ENCODE measurements at places on chromosomes 3 and 15.

- DNase-seq: no peak
Measured at GRCh38 chr3:177229791-177230190, 32.5 kb upstream of the TBL1XR1 start.

DNA sequence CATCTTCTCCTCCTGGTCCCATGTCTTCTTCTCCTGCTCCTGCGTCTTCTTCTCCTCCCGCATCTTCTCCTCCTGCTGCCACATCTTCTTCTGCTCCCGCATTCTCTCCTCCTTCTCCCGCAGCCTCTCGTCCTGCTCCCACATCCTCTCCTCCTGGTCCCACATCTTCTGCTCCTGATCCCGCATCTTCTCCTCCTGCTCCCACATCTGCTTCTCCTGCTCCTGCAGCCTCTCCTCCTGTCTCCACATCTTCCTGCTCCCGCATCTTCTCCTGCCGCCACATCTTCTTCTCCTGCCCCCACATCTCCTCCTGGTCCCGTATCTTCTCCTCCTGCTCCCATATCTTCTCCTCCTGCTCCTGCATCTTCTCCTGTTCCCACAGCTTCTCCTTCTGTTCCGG is 6.4 kb downstream of the GOLGA6L2 start:
- DNase-seq: no peak

GRCh38 chr3:94176988-94177745 is 114.3 kb downstream of the NSUN3 start:
- DNase-seq: no peak

DNA sequence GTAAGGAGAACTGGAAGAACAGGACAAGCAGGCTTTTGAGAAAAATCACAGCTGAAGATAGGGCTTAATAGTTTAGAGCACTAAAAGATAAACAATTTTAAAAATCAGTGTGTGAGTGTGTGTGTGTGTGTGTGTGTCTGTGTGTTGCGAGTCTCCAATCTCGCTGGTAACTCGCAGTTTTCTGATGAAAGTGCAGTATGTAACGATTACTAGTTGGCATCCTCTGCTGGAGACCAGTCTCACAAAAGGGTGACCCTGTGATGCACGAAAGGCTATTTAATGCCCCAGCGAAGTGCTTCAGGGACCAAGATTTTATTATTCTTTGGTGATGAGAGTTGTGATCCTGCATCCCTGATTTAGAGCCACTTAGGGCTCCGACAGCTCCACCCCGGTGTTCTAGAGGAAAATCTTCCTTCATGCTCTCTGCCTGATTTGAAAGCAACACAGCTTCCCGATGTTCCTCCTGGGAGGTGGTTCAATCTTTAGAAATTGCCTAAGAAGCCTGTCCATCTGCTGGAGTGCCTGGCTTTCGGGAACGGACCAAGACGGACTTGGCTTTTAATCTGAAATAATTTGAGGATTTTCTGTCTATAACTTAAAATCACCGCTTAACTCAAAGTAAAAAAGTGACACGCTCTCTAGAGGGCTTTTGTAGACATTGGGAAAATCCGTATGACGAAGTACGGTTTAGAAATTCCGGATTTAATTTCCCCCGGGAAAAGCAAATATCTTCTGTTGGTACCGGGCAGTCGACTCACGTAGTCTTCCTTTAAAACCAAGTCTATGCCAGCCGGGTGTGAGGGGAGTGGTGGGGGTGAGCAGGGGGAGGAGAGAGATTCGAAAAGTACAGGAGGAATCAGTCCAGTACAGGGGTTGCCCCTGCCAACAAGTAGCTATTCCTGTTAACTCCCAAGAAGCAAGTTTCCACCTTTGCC is 1.1 kb upstream of the ALCAM start:
- DNase-seq: peak; percentile 5

DNA sequence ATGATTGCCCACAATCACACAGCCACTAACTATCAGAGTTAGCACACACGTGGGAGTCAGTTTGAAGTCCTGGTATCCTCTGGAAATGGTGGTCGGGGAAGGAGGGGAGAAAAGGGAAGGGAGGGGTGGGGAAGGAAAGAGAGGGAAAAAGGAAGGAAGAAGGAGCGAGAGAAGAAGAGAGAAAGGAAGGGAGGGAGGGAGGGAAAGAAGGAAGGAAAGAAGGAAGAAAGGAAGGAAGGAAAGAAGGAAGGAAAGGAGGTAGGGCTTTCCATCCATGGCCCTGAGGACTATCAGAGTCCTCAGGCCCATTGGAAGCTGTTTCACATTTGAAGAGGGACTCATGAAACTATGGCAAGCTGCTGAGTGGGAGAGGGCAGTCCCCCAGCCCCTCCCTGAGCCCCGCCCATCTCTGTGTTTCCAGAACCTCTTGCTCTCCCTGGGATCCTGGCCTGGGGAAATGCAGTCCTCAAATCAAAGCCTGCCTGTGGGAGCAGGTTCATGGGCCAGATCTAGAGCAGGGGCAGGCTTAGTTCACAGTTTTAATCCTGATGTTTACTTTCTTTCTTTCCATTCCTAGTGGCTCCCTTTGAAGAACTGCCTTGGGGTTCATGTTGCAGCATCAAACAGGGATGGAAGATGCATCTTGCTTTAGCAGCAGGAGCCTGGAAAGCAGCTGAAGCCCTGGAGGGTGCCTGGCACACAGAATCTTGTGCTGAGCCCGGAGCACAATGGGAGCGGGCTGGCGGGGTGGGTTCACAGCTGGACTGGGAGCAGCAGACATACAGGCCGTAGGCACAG is 66.1 kb upstream of the GLCE start:
- DNase-seq: no peak

DNA sequence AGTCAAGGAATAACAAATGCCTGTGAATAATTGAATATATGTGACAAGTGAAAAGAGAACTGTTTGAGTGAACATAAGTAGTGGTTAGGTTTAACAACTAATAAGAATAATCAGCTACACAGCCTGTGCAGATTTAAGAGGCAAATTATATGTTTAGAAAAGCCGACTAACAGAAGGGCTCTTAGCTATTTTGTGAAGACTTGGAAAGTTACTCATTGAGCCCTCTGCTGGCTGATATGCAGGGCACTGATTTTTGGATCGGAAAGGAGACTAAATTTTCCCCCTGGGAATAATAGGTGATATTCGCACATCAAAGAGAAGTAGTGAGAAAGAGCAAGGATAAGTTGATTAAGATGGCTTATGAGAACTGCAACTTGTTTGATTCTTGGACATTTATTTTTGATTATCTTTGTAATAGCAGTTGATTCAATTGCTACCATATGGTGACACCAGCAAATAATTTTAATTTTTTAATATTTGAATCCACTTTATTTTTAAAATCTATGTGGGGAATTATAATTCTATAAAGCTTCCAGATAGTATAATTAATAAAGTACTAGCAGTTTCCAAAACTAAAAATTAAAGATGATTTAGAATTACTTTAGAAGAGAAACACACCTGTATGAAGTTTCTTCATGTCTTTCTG is 156.2 kb downstream of the NLGN1 start:
- DNase-seq: no peak

GRCh38 chr3:95055288-95055687 is 992.4 kb downstream of the NSUN3 start:
- DNase-seq: no peak

- DNase-seq: no peak
Measured at GRCh38 chr15:32786906-32787305, 69.1 kb downstream of the GREM1 start.

- DNase-seq: no peak
Measured at GRCh38 chr3:23697416-23697815, 108.3 kb upstream of the UBE2E1 start.

DNA sequence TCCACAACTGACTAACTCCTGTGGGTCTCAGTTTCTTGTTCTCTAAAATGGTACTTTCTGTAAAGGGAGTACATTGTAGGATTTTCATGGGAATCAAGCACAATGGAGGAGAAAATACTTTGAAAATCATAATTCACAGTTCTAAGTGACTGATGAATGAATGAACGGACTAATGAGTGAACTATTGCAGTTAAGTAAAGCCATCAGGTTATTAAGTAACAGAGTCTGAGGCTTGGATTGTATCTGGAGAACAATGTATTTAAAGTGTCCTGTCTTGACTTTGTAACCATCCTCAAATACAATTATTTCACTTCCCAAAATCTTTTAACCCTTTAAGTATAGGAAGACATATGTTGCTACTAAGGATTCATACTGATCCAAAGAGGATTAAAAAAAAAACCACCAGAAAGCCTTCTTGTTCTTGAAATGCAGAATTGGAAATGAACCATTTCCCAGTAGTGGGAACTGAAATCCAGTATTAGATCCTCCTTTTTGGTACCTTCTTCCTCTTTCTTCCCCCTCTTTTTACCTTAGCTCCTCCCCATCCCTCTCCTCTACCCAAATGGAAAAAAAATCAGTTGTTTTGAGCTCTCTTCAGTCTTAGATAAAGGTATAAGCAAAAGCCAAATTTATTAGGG is 13.2 kb upstream of the BCL6 start:
- DNase-seq: no peak

GRCh38 chr3:4224331-4224730 is 78.8 kb upstream of the SETMAR start:
- no peak for DNase-seq

All from activated CD4-positive, alpha-beta T cell treated with anti-CD3 and anti-CD28 coated beads for 36 hours (primary cell).